Brain microvascular endothelial cell (primary cell): ENCODE measurements at places on chromosomes 7 and 10.

- DNase-seq: no peak
Measured at GRCh38 chr10:88200312-88201032, 337.0 kb downstream of the PTEN start.

- no peak for DNase-seq
Measured at GRCh38 chr7:2249744-2250323, 7.8 kb downstream of the NUDT1 start.

DNA sequence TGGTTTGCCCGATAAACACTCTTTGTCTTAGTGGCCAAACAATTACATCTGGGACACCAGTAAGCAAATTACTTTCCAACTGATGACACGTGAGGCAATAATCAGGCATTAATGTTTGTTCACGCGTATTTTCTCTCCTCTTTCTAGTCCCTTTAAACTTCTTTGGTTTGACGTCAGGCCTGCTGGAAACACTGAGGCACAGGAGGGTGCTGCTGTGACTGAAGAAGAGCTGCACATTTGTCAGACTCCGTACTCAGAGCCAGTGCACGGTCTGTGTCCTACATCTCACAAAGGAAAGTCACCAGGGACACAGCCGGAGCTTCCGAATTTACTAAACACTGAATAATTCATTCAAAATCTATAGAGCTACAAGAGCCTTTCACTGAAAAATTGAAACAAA lies 57.6 kb upstream of the ANAPC16 start:
- no peak for DNase-seq

- DNase-seq: no peak
Measured at GRCh38 chr10:119917777-119918176, 25.2 kb downstream of the SEC23IP start.

GRCh38 chr10:77819210-77820112 lies 107.1 kb downstream of the DLG5 start:
- no peak for DNase-seq

GRCh38 chr7:151218170-151218569 lies 7.9 kb upstream of the H2BK1 start:
- no peak for DNase-seq

DNA sequence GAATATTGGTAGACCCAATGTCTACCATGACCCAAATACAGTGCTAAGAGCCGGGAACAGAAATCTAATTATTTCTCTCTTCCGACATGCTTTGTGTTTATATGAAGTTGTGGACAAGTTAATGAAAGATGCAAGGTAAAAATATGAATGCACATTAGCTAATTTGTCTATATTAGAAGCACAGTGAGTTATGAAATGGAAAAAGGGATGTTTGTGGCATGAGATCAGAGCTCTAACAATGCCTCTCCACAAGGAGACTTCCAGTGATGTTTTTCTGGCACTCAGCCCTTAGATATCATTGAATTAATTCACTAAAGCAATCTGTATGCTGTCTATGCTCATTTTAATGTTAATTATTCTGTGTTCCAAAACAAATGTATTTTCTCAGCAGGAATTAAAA lies 897.2 kb downstream of the CNTNAP2 start:
- peak; percentile 47 for DNase-seq

- no peak for DNase-seq
Measured at GRCh38 chr7:156006024-156006423, 193.8 kb upstream of the SHH start.

DNA sequence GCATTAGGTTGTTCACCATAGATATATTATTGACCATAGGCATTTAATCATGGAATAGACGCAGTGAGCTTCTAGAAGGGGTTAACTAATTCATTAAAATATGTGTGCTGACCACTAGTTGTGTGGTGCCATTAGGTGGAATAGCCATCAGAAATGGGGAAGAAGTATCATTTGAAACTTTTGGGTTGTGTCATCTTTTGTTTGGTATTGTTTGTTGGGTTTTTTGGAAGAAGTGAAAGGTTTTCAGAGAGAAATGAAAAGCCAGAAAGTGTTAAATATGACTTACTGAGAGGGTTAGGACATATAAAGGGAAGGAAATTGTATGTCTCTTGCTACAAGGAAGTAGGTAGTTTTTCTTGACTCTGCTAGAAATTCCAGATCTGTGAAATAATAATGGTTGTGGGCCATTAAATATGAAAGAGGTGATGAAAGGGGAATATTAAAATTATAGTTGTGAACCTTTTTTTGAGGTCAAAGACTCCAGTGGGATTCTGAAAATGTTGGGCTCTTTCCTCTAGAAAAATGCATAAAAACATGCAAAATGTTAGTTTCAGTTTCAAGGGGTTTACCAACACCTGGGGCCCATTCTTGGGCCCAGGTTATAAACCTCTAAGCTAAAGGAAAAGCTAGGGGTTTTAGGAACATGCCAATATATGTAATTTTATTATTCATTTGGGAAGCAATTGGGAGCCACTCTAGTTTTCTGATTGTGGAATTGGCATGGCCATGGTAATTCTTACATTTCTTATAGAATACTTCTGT lies 348.5 kb downstream of the BBS9 start:
- DNase-seq: no peak

DNA sequence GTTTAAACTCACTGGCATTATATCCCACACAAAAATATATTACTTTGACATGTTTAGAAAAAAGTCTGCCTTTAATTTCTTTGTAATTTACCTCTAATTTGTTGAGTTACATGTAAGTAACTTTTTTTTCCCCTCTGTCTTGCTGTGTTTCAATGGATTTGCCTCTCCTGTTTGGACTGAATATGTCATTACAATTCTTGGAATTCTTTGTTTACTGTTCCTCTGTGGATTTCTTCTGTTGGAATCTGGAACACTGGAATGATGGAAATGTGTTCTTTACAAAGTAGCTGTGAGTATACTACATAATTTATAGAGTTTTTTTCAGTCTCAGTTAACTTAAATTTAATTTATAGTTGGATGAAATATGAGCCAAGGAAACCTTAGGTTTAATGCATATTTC lies 30.4 kb downstream of the SEPTIN7 start:
- no peak for DNase-seq

DNA sequence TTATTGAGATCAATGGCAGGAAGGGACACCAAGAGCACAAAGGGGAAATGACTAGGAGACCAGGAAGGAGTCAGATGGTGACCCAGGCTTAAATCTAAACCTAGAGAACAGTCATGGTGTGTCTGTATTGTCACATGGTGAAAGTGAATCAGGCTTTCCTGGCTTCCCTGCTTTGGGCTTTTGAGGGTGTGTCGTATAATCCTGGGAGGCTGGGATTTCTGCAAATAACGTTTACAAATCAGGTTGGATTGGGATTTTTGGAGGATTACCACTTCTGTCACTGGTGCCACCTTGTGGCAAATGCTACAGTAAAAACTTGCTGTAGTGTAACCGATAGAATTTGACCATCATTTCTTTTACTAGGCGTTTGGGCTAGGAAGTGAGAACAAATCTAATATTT lies 502.6 kb downstream of the NRG3 start:
- peak; percentile 5 for DNase-seq
